NCI-H1105 treated with DMSO at 0.1 percent for 48 hours (cell line): ENCODE measurements at places on chromosomes 6 and 20.

- DNase-seq: peak; percentile 61
Observed at GRCh38 chr20:14189794-14190402, 147.5 kb downstream of the FLRT3 start.

- no peak for DNase-seq
Observed at GRCh38 chr6:284486-284885, 7.8 kb upstream of the DUSP22 start.

- no peak for DNase-seq
Observed at GRCh38 chr6:115717062-115717461, 343.6 kb downstream of the FRK start.

GRCh38 chr20:9565910-9566550 lies 51.6 kb downstream of the LAMP5 start:
- no peak for DNase-seq

DNA sequence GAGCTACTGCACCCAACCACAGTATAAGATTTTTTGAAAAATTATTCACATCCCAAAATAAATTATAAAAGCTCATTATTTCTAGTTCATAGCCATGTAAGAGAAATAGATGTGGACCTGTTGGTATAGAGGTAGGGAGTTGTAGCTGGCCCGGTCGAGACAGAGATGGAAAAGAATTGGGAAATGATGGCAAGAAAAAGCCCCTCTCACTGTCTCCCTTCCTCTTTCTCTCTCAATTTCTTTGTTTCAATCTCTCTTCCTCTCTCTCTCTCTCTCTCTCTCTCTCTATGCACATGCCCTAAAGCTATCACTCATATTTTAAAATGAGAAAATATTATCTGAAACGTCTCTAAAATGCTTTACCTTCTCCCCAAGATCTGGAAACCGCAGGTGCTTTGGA lies 80.7 kb upstream of the CD83 start:
- no peak for DNase-seq

GRCh38 chr6:64250126-64250525 lies 614.5 kb downstream of the PHF3 start:
- DNase-seq: no peak

GRCh38 chr6:15429141-15430110 lies 183.6 kb downstream of the JARID2 start:
- DNase-seq: no peak

GRCh38 chr20:36827541-36828279 lies 48.2 kb upstream of the TLDC2 start:
- DNase-seq: no peak

- DNase-seq: peak; percentile 12
Observed at GRCh38 chr20:24040896-24041459, 52.4 kb upstream of the GGTLC1 start.

DNA sequence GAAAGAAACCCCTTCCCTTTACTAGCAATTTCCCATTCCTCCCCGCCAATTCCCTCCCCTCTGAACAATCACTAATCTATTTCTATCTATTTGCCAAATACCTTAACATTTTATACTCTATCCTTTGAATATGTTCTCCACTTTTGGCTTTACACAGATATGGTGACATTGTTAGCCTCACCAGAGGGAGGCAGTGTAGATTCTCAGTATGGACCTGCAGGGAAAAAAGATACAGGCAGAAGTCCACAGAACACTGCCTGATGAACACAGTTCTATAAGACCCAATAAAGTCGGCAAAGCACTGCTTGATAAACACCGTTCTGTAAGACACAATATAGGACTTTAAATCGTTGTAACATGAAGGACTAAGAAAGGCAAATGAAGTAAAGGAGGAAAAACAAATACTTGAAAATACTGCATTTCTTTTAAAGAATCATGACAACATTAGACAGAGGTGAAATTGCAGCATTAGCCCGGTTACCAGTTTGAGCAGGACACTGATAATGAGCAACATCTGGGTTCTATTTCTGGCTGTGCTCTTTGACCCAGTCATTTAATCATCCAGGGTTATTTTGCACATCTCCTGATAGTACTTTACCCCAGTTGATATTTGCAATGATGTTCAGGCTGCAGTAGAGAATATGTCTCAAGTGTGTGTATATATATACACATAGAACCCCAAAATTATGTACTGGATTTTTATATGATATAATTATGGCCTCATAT lies 296.8 kb downstream of the UTRN start:
- peak; percentile 56 for DNase-seq
